ENCODE measurements at places on chromosomes 2 and 18. TPM values are rescaled to one million over a fixed set of nuclear protein-coding genes. Genes with fewer than 3 reads are reported as not detected.

Gene PROC
- total RNA-seq = 2.9 TPM

Gene ADD2
- total RNA-seq = 22.3 TPM

Gene GALM
- 17.4 TPM for total RNA-seq

Gene EIF5B
- total RNA-seq = 57.3 TPM

Gene LAMA1
- 0.02 TPM for total RNA-seq

Gene SLC23A3
- total RNA-seq = 0.46 TPM

Gene SLC8A1
- 0.41 TPM for total RNA-seq

Gene SCN3A
- total RNA-seq = not detected

Gene B4GALT6
- 4.8 TPM for total RNA-seq

Gene AQP12A
- not detected for total RNA-seq

Gene AMER3
- not detected for total RNA-seq

Gene USP40
- 27.4 TPM for total RNA-seq

Gene DLX2
- 0.61 TPM for total RNA-seq
